ENCODE measurements at places on chromosomes 4 and X.

- peak; percentile 57 for DNase-seq
These were observed 772 bp downstream of the CYP4V2 start for GRCh38 chr4:186192066-186192612.

GRCh38 chrX:119017077-119017476, 42.7 kb downstream of the LONRF3 start:
- no peak for DNase-seq

- DNase-seq, result no peak
These were observed 88.2 kb downstream of the TASL start for GRCh38 chrX:30489323-30489722.

GRCh38 chr4:152094970-152095700, 334.3 kb upstream of the GATB start:
- no peak for DNase-seq

DNA sequence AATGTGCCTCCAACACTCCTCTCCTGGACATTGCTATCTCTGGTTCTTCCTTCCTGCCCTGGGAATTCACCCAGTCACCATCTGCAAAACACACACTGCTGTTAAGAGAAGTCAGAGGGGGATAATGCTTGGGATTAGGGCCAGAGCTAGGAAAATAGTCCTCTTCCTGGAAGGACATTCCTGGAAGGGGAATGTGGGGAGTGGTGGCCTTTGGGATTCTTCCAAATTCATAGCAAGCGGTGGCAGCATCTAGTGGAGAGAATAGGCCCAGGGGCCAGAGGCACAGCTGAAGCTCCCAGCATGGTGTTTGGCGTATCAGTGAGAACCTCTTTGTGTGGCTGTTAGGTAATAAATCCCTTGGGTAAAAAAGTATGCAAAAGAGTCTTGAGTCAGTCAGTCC, 34.3 kb downstream of the SHROOM4 start:
- no peak for DNase-seq

DNA sequence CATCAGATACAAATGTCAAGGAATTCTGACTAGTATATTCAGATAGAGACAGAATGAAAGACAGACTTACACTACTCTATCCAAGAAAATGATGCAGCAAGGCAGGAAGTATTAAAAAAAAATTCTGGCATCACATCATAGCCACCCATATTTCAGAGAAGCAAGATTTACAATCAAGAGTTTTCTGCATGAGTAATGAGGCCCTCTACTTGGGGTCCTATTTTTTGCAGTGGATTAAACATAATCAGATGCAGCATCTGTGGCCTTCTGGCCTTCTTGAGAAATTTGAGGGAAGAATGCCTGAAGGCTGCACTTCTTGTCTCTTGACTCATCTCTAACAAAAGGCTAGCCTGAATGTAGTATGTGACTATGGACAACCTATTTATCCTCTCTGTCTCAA, 48.2 kb upstream of the SLIT2 start:
- no peak for DNase-seq

DNA sequence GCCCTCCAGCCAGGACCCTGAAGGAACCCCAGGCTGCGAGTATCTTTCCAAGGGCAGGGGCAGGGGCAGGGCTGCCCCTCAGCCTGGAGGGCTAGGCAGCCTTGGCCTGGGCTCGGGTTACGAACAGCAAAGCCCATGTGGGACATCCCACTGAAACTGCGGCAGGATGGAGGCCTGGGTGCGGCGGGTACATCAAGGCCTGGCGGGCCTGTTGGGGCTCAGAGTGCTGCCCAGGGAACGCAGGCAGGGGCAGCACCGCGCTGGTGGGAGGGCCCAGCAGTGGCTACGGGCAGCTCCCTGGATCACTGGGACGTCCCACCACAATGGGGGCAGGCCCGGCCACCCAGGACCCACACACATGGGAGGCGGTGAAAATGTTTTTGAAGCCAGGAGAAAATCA, 10.9 kb downstream of the NAT8L start:
- no peak for DNase-seq

GRCh38 chrX:68669094-68669860, 21.8 kb downstream of the STARD8 start:
- no peak for DNase-seq

DNA sequence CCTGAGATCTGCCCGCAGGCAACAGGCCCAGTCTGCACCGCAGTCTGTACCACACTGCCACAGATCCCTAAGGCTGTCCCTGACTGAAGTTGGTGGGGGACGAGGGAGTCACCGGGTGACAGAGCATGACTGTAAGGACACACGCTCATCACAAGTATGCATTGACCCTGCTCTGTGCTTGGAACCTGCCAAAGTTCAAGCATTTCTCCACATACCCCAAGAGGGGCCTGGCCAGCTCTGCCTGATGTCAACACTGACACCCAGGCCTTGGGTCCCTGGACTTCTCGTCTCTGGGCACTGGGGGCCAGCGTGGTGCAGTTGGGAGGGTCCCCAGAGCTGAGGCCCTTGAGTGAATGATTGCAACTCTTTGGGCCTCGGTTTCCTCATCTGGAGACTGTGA, 7.9 kb downstream of the BLOC1S4 start:
- no peak for DNase-seq

GRCh38 chr4:148735432-148736155, 293.4 kb upstream of the NR3C2 start:
- no peak for DNase-seq

GRCh38 chr4:143196323-143196722, 11.6 kb downstream of the USP38 start:
- DNase-seq, result no peak

- no peak for DNase-seq
These were observed 156.4 kb upstream of the WDR1 start for GRCh38 chr4:10273030-10273429.

- DNase-seq, result no peak
These were observed 218.2 kb downstream of the SCFD2 start for GRCh38 chr4:53147711-53148110.

DNA sequence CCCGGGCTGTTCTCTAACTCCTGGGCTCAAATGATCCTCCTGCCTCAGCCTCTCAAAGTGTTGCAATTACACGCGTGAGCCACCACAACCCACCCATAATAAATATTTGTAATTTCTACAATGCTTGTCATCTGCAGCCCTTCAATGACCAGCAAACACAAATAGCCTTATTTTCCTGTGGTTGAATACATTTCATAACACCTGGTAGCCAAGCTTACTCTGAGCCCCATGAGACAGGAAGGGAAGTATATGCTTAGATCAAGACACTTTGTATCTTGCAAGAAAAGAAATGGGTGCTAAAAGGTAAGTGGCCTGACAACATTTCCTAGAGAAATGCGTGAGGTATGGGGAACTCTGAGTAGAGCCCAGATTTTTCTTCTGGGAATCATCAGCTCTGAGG, 56.9 kb upstream of the PDGFRA start:
- DNase-seq, result no peak

DNA sequence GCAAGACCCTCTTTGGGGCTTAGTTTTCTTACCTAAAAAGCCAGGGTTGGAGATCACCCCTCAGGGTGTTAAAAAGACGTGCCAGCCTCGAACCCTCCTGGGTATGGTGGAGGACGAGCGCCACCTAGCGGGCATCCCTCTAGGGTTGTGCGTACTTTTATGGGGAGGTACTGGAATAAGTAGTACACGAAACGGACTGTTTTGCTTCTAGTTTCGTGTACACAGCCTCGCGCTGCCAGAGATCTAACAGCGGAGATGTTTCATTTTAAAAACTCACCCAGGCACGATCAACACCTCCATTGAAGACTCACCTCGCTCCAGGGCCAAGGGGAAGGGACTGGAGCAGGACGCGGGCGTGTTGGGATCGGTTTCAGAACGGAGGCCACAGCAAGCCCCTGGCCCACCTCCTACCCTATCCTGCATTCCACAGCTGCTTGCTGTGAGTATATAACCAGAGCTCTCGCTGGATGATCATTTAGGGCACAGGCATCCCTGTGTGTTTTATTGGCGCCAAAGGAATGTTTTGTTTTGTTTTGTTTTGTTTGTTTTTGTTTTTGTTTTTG, 4.8 kb upstream of the NKX3-2 start:
- peak; percentile 5 for DNase-seq

DNA sequence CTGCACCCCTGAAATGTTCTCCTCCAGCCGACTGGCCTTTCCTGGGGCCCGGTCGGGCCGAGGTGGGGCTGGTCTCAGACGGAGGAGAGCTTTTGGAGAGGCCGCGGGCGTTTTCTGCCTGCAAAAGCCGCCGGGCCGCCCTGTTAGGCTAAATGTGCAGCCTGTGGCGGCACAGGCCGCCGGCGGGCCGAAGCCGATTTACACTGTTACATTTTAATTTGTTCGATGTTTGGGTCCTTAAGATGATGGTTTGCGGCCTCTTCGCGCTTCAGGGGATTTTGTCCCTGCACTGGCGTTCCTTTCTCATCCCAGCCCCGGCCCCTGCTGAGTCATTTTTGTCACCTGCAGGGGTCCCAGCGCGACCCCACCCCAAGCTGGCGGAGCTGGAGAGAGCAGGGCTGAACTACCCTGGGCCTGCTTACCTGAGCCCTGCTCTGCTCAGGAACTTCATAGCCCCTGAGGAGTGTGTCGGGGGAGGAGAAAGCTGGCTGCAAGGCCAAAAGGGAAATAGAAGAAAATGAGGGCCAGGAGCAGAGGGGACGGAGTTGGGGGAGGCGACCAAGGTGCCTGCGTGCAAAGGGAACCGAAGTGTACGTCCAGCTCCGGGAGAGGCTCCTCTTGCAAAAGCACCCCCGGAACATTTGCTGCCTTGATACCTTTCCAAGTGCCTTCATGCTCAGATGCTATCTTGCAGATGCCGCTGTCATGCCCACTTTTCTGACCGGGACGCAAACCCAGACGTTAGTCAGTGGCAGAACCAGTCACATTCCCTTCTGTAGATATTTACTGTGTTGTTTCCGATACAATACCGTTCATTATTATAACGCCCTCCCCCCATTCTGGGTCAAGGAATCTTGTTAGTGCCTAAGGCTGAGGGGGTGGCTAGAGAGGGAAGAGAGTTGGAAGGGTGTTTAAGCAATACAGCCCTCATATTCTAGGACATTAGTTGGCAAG, 977 bp upstream of the RBBP7 start:
- no peak for DNase-seq

DNA sequence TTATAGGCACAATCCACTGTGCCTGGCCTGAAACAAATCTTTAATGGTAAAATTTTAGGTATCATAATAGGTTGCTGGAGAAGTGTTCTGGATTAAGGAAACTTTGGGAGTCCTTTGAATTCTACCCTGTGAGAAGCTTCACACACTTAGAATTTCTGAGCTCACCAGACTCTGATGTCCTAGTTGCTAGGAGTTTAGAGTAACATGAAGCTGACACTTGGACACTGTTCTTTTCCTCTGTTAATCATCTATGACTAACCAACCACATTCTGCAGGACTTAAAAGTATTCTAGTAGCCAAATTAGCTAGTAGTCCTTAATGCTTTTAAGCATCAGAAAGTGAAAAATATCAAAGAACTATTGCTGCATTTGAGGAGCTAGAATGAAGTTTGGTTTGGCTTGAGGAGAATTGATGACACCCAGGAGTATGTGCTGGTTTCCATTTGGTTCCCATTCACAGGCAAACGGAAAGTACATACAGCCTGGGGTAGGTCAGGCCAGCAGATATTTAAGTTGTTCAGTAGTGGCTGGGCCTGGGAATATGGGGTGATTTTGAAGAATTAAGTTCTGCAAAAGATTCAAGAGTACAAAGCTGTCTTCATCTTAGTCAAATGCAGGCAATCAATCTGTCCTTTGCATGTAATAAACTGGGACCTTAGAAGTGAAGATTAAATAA, 38.8 kb upstream of the IGFBP7 start:
- DNase-seq, result no peak

- no peak for DNase-seq
These were observed 161.0 kb upstream of the FGF13 start for GRCh38 chrX:138872537-138872936.

DNA sequence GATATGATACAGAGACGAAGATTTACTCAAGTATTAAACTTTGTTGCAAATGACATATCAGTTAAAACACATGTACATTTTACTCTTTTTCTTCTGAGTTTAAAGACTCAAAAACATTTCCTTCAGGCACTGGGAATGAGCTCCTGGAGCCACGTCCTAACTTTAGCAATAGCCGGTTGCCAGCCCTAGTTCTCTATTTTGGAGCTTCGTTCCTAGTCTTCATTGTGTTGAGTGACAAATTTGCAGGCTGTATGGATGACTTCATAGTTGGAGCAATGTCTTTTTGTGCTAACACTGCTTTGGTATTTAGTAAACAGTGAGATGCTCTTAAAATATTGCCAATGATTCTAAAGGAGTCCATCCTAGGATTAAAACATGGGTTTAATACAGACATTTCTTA, 190.9 kb downstream of the FAT4 start:
- no peak for DNase-seq

GRCh38 chr4:157128395-157128794, 52.4 kb downstream of the GLRB start:
- no peak for DNase-seq

- no peak for DNase-seq
These were observed 592.4 kb downstream of the ACTRT1 start for GRCh38 chrX:127459790-127460189.

GRCh38 chr4:187663076-187663475, 332.5 kb upstream of the ZFP42 start:
- DNase-seq, result no peak

DNA sequence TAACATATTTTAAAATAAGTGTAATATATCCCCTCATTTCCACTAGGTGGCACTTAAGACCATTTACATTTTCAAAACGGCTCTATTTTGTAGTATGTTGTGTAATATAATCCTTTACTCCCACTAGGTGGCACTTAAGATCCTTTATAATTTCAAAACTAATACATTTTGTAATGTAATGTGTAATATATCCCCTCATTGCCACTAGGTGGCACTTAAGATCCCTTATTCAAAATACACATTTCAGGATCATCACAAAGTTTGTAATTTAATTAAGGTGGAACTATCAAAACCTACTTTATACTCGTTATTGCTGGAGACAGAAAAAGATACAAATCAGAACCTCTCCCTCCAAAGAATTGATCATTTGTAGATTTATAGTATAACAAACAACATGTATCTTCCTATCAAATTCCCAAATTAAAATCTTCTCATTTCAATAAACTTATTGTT, 132.5 kb downstream of the ARHGAP6 start:
- no peak for DNase-seq

DNA sequence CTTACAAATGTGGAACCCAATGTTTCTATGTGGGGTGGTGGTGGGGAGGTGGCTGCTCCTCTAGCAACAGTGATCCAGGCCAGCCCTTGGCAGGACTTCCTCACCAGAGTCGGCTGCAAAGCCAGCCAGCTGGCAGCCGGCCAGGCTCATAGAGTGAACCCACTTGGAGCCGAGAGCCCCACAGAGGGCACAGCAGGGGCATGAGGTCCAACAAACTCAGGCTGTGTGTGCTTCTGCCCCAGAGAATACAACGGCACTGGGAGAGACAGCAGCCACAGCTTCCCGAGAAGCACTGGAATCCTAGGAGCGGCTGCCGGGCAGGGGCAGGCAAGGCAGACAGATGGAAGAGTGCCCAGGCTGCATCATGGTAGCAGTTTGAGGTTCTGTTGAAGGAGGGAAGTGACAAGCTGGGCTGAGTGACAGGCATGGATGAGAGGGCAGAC, 23.5 kb upstream of the SOWAHD start:
- DNase-seq, result no peak
